ENCODE measurements at places on chromosomes 3 and 15. TPM values are rescaled to one million over a fixed set of nuclear protein-coding genes. Genes with fewer than 3 reads are reported as not detected.

DNA sequence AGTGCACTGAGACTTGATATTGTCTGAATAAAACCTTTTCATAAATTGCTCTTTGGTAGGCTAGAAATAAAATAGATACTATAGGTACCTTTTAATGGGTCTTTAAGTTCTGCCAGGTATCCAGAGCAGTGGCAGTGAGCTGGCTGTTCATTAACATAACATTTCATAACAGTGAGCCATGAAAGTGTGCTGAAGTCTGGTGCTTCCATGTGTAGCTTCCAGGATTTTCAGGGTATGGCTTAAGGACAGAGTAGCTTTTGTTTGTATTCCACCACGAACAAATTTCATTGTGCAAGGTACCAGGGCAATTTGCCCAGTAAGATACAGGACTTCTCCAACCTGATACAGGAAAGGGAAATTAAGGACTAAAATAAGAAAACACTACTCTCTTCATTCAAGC is 124.7 kb upstream of the NANOGP8 start:
- no peak for DNase-seq

The GREM1 gene
- 0.20 TPM for total RNA-seq

GRCh38 chr3:19644405-19644804 is 289.6 kb downstream of the EFHB start:
- DNase-seq: no peak

The PLSCR4 gene
- total RNA-seq: 0.42 TPM

The SLC28A1 gene
- total RNA-seq: not detected

GRCh38 chr3:31077021-31077601 is 182.7 kb upstream of the GADL1 start:
- peak; percentile 59 for DNase-seq

- DNase-seq: no peak
Observed at GRCh38 chr15:95196176-95196915, 965.0 kb downstream of the MCTP2 start.

DNA sequence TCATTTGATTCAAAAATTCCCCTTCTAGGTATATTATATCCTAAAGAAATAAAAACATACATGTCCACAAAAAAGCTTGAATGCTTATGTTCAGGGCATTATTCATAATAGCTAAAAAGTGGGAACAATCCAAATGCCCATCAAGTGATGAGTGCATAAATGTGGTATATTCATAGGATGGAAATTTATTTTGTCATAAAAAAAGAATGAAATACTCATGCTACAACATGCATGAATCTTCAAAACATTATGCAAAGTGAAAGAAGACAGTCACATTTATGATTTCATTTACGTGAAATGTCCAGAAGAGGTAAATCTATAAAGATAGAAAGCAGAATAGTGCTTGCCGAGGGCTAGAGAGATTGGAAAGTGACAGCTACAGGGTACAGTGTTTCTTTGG is 83.6 kb upstream of the SLC25A36 start:
- DNase-seq: no peak

The THPO gene
- 0.62 TPM for total RNA-seq

The SKOR1 gene
- 0.31 TPM for total RNA-seq

DNA sequence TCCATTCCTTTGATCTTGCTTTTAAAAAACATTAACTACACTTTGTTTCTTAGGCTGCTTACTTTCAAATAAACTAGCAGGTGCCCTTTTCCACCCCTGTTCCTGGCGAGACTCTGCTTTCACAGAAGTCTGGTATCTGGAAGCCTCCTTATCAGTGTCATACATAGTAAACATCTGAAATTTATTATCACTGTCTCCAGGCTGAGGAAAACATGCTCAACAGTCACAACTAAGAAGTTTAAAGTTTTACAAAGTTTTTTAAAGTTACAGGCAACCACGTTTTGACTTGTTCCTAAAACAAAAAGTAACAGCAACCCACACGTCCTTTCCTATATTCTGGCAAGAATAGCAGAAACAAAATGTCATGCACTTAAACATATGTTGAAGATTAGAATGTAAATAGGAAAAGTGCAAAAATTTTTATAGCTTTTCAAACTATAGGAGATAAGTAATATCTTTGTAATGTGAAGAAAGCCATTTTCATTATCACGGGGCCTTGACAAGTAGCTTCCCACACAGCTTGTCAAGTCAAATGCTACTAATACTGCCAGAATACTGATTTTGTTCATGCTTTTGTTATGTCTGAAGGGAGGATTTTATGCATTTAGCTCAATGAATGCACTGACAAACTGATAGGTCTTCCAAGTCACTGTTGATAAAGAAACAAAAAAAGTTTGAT is 275.2 kb upstream of the KCNMB2 start:
- DNase-seq: peak; percentile 29

DNA sequence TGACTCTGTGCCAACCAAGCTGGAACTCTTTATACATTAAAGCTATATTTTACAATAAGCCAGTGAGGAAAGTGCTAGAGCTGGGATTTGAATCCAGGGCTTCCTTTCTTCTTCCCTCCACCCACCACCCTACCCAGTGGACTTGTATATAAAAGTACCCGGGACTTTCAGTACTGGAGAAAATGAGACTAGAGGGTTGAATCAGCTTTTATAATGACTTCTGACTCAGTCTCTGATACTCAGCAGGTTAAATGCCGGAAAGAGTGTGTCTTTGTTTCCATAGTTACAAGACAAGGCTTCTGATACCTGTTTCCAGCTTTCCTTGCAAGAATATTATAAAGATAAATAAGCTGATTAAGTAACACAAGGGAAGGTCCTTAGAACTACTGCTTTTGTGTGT is 80.9 kb downstream of the FRMD4B start:
- DNase-seq: no peak

DNA sequence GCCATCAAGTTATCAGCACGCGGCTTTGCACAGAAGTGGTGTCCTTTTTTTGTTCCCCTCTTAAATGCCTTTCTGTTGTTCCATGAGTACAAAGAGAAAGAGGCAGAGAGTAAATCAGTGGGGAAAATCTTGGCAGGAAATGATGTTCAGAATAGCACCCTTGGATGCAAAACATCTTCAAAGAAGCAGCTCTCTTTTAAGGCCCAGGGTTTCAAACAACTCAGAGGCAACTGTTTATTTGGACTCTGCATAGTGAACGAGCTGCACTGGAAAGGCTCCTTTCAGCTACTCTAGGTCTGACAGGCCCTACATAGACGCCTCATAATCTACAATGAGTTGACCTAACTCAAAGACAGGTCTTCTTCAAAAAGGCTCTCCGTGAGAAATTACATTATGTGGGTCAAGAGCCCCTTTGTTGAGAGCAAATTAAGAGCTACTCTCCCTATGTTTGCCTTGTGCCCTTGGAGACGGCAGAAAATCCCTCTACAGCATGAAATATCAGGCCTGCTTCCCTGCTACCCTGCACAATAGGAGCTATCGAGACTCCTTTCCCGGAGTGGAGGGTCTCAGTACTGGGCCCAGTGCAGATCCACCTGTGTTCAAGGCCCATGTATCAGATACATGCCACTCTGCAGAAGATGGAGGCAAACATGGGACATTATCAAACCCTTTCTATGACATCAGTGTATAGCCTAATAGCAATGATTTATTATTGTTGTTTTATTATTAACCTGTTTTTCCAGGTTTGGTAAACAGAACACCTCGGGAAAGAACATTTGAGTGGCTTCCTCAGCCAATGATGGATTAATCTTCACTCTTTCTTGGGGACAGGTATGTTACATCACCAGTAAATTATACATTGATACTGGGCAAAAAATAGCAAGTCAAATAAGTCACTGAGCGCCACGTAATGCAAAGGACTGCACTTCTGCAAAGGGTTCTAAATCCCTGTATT is 53.1 kb downstream of the HEG1 start:
- no peak for DNase-seq

The ANKUB1 gene
- not detected for total RNA-seq

The AGBL1 gene
- not detected for total RNA-seq

DNA sequence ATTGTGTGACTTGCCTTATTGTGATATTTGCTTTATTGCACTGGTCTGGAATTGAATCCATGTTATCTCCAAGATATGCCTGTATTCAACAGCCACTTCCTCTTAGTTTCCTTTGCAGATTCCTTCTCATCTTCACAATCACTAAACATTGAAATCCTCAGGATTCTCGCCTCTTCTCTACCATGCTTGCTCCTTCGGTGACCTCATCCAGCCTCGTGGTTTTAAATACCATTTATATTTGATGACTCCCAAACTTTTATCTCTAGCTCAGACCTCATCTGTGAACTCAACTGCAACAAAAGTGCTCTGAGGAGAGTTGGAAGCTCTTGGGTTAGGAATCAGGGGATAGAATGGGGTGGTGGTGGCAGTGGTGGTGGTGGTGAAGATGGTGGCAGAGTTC is 19.9 kb downstream of the POLR2M start:
- no peak for DNase-seq

DNA sequence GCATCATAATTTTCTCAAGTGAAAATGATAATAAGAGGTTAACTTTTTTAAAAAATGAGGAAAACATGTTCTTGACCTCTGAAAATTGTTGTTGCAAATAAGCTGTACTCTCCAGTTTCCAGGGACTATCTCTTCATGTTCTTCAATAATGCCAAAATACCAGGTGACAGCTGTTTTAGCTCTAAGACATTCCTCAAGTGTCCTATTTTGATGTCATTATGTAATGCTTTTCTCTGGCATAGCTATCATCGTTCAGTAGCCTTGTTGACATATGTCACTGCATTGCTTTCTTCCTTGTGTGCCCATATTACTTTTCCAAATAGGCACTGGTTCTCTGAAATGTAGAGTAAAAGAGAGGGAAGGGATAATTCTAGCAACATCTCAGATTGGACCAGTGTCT is 5.7 kb upstream of the FILIP1L start:
- no peak for DNase-seq

The SLC12A1 gene
- not detected for total RNA-seq

- DNase-seq: peak; percentile 36
Observed at GRCh38 chr15:36810656-36811449, 231.4 kb downstream of the CDIN1 start.

DNA sequence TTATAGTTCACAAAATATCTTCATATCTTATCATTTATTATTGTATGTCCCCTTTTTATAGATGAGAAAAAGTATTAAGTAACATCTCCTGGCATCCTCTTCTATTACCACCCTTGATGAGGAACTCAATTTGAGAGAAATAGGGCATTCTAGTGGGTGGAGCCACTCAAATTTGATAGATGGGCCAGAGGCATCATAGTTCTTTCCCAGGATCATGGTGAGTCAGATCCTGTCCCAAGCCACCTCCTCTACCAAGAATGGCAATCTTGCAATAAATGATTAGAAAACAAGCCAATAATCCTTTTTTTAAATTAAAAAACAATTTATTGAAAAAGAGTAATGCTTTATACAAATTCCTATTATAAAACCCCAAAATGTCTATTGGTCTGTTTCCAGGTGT is 16.8 kb downstream of the CLDN1 start:
- no peak for DNase-seq

DNA sequence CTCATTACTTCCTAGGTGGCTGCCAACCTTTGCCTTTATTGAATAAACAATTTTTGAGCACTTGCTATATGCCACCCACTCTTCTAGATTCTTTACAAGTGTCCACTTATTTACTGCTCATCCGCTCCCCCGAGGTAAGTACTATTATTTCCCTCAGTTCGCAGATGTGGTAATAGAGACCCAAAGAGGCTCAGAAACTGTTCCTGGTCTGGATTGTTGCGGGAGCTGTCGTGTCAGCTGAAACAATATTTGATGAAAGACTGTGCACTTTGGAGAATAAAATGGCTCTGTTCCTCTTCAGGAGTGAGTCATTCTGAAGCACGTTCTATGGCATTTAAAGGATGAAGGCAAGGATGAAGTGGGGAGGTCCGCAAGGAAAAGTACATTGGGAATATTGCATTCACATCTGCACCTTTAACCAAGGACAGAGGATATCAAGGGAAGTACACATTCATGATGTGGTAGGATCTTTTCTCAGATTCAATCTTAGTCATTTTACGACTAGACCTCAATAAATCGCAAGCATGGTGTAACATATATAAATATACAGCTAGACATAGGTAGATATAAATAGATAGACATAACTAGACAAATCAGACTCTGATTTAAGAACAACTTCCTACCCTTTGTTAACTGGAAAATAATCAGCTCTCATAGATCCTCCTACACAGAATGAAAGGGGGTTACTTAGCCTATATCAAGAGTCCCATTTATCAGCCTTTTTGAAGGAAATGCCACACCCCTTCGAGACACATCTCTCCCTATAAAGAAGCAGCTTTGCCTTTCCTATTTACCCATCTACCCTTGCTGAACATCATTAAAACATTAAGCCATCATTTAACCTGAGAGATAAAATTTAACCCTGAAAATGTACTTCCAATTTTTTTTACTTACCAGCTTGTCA is 70.3 kb downstream of the RORA start:
- DNase-seq: no peak

DNA sequence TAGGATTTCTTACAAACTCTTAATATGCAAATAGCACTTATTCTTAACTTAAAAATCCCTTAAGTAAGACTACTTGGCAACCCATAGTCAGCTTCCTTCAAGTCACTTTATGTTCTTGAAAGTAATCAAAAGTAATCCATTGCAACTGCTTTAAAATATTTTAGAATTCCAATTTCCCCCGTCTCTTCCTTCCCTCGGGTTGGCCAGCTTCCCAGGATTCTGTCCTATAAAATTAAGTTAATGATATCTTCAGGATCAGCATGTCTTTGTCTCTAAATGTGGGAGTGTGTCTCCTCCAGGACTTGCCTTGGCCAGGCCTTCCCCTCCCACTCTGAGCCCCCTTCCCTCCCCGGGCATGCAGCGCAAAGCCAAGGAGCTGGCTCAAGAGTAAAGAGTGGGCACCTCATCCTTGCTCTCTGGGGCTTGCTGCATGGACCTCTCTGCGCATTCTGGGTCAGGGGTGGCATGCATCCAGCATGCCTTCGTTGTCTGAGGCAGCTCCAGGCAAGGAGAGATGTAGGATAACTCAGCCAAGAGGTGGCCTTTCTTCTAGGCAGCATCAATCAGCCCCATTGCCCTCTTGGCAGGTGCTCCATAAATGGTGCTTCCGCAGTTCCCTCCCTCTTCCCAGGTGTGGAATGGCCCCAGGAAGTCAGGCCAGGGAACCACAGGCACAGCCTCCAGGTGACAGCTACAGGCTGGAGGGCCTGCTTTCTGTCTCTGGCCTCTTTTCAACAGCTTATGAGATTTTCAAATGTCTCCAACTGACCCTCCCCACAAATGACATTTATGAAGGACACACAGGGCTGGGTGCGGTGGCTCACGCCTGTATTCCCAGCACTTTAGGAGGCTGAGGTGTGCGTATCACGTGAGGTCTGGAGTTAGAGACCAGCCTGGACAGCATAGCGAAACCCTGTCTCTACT is 108.7 kb upstream of the ALDH1A3 start:
- no peak for DNase-seq

- no peak for DNase-seq
Observed at GRCh38 chr3:155629556-155629955, 115.3 kb downstream of the PLCH1 start.

- peak; percentile 73 for DNase-seq
Observed at GRCh38 chr3:16048435-16049318, 125.8 kb upstream of the GALNT15 start.

GRCh38 chr3:174957551-174958001 is 98.4 kb downstream of the NAALADL2 start:
- DNase-seq: no peak

The MLH1 gene
- total RNA-seq: 76.4 TPM

The CFAP20DC gene
- 3.5 TPM for total RNA-seq
